ENCODE measurements at places on chromosomes 7 and 10.
A peak's percentile ranks its signal among the peaks of the same experiment; 100 is the strongest.

DNA sequence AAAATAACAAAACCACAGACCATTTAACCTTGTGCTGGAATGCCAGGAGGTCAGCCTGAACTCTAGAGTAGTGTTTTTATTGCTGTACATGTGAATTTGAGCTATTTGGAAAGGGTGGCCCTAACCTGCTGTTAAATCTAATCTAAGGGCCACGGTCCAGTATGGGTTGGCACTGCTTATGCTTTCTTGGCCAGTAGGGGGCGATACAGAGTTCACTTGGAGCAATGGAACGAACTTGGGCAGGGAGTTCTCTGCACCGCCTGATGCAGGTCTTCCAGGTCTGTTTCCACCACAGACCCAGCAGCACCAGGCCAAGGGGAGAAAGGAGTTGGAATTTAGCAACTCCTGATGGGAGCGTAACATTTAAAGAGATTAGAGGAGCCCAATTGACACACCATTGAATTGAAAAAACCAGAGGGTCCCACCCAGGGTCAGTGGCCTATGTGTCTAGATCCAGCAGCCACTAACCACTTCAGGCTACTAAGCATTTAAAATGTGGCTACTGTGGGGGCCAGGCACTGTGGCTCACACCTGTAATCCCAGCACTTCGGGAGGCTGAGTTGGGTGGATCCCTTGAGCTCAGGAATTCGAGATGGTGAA lies 75.7 kb upstream of the EFCAB10 start:
- no peak for DNase-seq

- DNase-seq, result no peak
Observed at GRCh38 chr10:118730756-118731456, 23.9 kb downstream of the CACUL1 start.

DNA sequence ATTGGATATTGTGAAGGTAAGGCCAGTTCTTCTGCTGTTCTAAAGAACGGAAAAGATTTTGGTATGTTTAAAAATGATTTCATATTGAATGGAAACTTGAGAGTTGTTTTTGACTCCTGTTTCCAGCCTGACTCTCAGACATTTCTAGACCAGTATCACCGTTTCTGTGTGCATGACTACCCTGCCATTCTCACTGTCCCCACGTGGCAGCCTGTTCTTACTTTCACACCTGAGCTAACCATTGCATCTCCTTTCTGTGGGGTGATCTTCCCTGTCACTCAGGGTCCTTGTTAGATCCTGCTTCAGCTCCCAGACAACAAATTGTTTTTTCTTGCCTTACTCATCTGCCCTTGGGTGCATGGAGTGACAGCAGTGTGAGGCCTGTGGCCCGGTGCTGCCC lies 38.9 kb downstream of the GLRX3 start:
- no peak for DNase-seq

- peak; percentile 15 for DNase-seq
Observed at GRCh38 chr10:110746254-110746826, 102.2 kb downstream of the RBM20 start.

All from NCI-H748 treated with DMSO at 0.1 percent for 48 hours (cell line).